ENCODE measurements at places on chromosomes 6 and 20. TPM values are rescaled to one million over a fixed set of nuclear protein-coding genes. Genes with fewer than 3 reads are reported as not detected.
A peak's percentile ranks its signal among the peaks of the same experiment; 100 is the strongest.

DNA sequence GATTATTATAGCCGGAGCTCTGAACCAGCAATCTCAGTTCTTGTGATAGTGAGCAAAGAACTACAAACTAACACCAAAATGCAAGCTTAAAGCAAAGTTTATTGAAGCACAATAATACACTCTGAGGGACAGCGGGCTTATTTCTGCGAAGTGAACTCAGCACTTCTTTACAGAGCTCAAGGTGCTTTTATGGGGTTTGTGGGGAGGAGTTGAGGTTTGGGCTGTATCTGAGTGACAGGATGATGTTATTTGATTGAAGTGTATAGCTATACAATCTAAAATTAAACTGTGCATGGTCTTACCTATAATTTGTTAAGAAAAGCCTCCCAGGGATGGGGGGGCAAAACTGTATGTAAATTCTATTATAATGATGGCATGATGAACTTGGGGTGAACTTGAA lies 1.0 kb upstream of the HFE start:
- no peak for DNase-seq

GRCh38 chr6:138716013-138716412 lies 57.6 kb upstream of the CCDC28A start:
- DNase-seq, result no peak

DNA sequence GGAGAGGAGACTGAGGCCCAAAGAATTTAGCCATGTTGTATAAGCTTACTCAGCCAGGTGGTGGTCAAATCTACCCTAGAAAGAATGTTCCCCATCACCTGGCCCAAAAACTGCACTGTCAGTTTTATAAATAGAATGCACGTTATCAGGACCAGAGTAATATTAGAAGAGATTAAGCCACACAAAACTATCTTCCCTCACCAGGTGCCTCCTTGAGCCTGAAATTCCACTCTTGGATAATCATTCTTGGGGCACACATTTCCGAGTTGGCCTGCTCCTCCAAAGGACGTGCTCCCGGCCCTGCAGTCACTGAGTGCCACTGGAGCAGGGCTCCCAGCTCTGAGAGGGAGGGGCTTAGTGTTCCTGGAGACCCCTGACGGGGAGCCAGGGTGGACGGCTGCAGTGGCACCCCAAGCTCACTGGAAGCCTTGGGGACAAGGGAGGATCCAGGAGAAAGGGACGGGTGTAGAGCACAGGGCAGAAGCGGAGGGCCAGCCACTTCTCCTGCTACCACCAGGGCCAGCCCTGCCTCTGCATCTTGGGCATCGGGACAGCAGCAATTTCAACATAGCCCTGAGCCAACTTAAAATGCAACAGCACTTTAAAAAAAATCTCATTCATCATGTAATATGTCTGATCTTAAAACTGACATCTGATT lies 160.8 kb upstream of the QKI start:
- DNase-seq, result peak; percentile 43

Gene HSD17B8
- total RNA-seq, result 14.7 TPM

Gene ARFGEF3
- 11.0 TPM for total RNA-seq

DNA sequence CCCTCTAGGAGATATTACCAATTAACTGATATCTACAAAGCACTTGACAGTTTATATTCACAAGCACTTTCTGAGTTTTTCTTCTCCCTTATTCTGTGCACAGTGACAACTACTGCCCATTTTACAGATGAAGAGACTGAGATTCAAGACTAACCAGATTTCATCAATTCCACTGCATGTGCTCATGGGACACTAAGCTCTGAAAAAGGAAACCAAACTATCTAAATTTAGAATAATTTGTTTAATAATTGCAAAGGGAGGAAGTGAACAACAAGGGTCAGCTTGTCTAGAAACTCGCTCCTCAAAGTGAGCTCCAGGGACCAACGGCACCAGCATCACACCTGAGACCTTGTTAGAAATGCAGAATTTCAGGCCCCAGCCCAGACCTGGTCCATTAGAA lies 50.8 kb upstream of the MYLIP start:
- no peak for DNase-seq

Gene CCND3
- 27.7 TPM for total RNA-seq

DNA sequence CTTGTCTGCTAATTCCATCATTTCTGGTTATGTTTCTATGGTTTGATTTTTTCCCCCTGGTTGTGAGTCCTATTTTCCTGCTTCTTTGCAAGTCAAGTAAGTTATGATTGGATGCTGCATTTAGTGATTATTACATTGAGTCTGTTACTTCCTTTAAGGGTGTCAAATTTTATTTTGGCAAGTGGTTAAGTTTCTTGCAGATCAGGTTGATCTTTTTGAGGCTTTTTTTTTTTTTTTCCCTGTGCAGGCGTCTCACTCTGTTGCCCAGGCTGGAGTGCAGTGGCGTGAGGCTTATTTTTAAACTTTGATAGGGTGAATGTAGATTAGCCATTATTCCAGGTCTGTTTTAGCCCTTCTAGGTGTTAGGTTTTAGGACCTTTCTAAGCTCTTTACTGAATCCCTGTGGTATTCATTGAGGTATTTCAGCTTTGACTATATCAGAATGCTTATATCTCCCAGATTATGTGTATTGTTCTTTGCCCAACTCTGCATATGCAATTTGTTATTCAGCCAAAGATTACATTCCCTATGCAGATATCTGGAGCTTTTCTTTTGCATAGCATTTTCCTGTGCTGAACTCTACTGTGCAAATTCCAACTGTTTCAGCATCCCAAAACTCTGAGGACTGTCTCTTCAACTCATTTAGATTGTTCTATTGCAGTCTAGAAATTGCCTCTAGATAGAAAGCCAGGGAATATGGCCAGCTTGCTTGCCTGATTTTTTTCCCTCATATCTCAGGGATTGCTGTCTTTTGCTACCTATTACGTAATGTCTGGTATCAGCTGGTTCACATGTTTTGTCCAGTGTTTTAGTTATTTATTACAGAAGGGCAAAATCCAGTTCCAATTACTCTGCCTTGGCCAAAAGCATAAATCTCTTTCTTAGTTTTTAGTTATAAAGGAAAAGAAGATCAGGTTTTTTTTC lies 113.3 kb downstream of the AFG1L start:
- DNase-seq, result no peak

DNA sequence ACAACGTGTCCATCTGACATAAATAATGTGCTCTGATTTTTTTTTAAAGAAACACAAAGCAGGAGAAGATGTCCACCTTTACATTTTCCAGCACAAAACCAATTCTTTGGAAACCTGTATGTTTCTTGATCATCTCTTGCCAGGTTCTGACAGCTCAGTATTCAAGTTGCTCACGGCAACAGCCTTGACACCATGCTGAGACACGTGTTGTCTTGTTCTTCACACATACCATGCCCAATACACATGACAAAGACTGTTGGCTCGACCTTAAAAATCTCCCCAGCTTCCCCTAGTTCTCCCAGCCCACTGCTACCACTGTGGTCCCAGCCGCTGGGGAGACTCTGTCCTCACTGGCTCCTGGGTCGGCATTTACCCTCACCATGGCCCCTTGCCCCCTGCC lies 518.9 kb downstream of the PREX1 start:
- DNase-seq, result peak; percentile 69

Gene BPIFA1
- not detected for total RNA-seq

Gene OVOL2
- 7.8 TPM for total RNA-seq

- DNase-seq, result no peak
Measured at GRCh38 chr6:38713812-38714211, 1.3 kb upstream of the DNAH8 start.

- no peak for DNase-seq
Measured at GRCh38 chr6:97151601-97152000, 131.4 kb downstream of the MMS22L start.

Gene ULBP2
- not detected for total RNA-seq

- DNase-seq, result no peak
Measured at GRCh38 chr6:52566201-52566600, 10.7 kb downstream of the TRAM2 start.

Gene FAM184A
- 13.2 TPM for total RNA-seq

DNA sequence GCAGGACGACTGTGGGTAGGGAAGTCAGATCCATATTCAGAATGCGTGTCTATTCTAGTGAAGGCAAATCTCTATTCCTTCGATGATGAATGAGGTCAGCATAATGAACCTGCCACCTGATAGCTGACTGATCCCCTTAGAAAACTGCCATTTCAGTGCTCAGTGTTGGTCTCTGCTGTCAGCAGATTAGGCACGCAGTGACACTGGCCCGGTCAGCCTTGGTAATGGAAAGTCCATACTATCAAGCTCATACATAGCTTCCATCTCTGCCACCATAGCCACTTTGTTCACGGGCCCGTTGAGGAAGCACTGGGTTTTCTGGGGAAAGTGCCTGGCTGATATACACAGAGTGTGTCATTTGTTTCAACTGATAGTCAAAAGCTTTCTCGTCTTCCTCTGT lies 54.0 kb downstream of the C6orf52 start:
- no peak for DNase-seq

- no peak for DNase-seq
Measured at GRCh38 chr20:40895182-40895581, 133.4 kb upstream of the TOP1 start.

DNA sequence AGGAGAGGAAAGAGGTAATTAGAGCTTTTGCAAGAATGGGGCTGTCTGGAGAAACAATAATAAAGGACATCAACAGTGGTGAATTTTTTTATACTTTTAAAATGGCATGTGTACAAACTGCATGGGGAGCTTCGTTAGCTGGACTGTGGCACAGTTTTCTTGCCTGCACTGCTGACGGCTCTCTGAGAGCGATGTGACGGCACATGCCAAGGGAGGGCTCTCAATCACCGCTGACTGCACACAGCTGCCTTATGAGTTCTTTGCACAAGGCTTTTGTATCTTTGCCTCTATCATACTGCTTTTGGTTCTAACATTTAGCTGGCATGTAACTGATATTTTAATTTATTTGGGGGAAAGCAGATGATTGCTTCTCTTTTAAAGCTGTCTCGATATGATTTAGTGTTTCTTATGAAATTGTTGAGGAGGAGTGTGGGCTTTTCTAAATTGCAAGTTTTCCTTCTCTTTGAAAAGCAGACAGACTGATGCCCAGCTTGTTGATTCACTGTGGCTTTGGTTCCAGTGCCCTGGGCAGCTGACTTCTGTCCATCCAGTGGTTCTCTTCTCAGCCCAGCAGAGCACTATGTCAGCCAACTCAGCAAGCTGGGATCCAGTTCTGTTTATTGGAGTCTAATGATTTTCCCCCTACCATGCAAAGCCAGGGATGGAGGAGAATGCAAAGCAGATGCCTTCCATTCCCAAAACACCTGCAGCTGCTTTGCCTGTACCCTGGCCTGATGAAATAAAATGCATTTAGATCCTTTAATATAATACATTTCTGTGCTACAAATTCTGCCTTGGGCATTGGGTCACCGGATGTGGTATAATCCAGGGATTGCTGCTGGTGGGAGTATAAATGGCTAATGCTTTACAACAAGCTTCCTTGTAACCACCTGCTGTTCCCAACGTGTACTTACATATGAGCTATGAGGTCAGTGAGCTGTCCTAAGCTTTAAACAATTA lies 323.9 kb downstream of the ZFAND3 start:
- no peak for DNase-seq

Gene CDH4
- 3.9 TPM for total RNA-seq

DNA sequence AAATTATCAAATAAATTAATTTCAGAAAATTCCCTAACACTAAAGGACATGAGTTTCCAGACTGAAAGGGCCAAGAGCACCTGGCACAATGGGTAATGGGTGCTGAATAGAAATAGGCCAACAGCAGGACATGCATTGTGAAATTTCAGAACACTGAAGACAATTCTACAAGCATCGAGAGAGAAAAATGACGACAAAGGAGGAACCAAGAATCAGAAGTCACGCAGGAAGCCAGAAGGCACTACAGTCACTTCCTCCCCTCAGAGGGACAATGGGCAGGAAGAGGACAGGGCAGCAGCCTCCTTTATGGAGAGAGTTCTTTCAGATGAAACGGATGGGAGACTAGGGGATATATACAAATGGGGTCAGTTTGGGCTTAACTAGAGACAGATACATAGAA lies 29.6 kb downstream of the PCNA start:
- DNase-seq, result no peak

- no peak for DNase-seq
Measured at GRCh38 chr20:52031563-52032303, 159.8 kb downstream of the ZFP64 start.

DNA sequence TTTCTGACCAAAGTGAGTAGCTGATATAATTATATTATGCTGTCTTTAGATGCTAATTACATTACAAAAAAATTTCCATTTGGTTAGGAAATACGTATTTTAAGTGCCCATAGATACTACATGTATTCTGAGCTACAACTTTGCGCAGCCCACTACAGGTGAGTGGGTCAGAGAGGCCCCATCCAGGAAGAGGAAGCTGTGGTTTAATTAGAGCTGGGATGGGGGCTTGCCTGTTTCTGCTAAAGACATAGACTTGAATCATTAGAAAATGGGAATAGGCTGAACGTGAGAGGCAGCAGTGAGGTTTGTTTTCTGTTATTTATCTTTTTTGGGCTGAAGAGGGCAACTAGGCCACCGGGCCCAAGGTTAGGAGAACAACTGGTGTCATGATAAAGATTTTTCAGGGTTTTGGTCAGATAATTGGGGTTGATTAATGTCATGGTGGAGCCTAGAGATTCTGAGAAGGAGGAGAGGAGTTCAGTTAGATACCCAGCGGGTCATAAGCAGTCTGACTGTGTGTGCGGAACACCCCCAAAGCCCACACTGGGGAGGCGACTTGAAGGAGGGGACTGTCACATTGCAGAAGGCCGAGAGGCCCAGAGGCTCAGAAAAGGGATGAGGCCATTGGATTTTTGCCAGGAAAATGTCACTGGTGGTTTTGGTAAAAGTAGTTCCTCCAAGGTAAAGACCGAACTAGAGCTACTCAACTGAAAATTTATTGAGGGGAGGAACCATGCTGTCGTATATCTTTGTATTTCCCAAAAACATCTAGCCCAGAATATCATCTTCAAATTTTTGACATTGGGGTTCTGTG lies 14.5 kb upstream of the IRF4 start:
- DNase-seq, result no peak

DNA sequence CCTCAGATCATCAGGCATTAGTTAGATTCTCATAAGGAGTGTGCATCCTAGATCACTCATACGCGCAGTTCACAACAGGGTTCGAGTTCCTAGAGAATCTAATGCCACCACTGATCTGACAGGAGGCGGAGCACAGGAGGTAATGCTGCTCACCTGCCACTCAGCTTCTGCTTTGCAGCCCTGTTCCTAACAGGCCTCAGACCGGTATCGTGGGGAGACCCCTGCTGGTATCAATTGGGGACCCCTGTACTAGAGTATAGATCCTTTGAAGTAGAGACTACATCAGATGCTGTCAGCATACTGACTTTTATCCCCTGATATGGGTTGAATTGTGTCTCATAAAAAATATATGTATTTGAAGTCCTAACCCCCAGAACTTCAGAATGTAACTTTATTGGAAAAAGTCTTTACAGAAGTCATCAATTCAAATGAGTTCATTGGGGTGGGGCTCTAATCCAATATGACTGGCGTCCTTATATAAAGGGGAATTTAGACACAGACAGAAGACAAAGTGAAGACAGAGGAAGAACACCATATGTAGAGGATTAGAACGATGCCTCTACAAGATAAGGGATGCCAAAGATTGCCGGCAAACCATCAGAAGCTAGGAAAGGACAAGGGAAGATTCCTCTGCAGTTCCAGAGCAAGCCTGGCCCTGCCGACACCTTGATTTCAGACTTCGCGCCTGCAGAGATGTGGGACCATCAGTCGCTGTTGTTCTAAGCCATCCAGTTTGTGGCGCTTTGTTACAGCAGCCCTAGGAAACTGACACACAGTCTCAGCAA lies 104.4 kb upstream of the BTBD3 start:
- no peak for DNase-seq
